Hepatocyte (in vitro differentiated cells): ENCODE measurements at places on chromosomes 16 and 17.

- DNase-seq: no peak
Measured at GRCh38 chr16:87742781-87743490, 22.9 kb downstream of the KLHDC4 start.

DNA sequence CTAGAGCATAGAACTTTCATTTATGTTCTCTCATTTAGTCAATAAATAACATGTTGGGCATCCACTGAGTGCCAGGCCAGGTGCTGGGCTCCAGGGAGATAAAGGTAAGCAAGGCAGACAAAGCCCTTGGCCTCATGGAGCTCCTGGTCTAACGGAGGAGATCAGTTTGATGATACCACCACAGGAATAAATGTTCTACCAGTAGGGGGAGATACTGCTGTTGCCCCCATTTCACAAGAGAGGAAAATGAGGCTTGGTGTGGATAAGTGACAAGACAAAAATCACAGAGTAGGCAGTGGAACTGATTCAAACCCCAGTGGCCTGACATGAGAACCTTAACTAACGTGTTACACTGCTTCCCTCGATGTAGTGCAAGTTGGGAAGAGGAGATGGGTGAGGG is 80.4 kb upstream of the ERCC4 start:
- no peak for DNase-seq

- no peak for DNase-seq
Measured at GRCh38 chr16:67525176-67525860, 3.3 kb upstream of the RIPOR1 start.

DNA sequence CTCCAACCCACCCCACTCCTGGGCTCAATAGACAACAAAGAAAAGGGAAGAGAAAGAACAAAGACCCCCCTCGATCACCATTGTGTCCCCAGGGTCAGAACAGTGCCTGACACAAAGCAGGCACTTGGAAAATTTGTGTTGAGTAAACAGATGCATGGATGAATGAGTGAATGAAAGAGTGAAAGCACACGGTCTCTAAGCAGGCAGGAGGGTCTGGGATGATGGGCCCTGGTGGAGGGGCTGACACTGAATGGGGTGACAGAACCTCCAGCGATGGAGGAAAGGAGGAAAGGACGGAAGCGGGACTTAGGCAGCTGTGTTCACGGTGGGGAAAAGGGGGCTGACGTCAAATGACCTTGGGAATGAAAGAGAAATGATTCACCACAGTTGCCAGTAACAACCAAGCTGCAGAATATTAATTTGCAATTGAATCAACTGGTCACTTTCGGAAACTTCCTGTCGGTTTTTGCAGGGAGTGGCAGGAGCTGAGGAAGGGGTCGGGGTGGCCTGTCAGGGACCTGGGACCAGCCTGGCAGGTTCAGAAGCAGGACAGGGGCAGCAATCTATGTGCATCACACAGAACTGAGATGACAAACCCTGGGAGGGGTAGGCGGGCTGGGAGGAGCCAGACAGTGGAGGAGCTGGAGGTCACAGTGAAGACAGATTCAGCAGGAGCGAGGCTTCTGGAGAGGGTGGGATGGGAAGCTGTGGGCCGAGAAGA is 6.7 kb upstream of the GAST start:
- no peak for DNase-seq

GRCh38 chr17:29560316-29560715 is 6.5 kb downstream of the ABHD15 start:
- no peak for DNase-seq

- DNase-seq: no peak
Measured at GRCh38 chr17:77332981-77333685, 192.4 kb downstream of the SEC14L1 start.

GRCh38 chr17:77365584-77366186 is 224.9 kb downstream of the SEC14L1 start:
- peak; percentile 66 for DNase-seq

GRCh38 chr16:81836279-81837054 is 57.4 kb downstream of the PLCG2 start:
- no peak for DNase-seq

DNA sequence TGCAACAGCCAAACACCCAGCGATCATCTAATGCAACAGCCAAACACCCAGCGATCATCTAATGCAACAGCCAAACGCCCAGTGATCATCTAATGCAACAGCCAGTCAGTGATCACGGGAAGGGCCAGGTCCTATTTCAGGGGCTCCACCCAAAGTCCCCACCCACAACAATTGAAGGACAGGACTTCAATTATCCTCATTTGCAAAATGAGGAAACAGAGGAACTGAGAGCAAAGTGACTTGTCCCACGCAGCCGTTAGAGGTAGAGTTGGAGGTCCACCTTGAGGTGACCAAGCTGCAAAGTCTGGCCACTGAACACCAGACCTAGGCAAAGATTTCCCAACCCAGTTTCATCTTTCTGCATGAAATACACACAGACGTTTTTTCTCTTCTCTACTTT is 3.7 kb downstream of the ZG16B start:
- DNase-seq: no peak

DNA sequence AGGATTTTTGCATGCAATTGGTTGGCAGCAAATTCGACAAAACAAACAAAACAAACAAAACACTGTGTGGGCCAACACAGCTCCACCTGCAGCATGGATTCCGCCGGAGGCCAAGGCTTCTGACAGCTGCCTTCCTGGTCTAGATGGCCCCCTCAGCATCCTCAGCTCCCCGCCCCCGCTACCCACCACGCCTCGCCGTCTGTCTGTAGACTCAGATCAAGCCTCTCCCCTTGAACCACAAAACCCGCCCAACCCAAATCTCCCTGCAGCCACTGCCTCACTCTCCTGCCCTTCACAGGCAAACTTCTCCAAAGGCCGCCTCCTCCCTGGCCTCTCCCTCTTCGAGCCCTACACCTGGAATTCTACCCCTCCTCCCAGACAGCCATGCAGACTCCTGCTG is 57.9 kb downstream of the RTN4RL1 start:
- DNase-seq: no peak

DNA sequence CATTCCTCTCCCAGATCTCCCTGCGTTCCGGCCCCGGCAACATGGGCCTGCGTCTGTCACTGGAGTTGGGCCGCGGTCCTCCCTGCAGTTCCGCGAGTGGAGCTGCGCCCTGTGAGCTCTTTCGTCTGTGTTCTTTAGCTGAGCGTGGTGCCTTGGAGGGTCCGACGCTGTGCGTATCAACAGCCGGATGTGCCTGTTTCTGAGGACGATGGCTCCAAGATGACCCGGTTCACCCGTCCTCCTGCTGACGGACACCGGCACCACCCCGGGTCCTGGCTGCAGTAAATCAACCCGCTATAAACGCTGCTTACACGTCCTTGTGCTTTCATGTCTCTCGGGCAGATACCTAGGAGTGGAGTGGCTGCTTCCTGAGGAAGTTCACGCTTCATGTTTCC is 44.8 kb upstream of the GNG13 start:
- DNase-seq: no peak

- DNase-seq: no peak
Measured at GRCh38 chr17:55219459-55219858, 45.3 kb upstream of the HLF start.

DNA sequence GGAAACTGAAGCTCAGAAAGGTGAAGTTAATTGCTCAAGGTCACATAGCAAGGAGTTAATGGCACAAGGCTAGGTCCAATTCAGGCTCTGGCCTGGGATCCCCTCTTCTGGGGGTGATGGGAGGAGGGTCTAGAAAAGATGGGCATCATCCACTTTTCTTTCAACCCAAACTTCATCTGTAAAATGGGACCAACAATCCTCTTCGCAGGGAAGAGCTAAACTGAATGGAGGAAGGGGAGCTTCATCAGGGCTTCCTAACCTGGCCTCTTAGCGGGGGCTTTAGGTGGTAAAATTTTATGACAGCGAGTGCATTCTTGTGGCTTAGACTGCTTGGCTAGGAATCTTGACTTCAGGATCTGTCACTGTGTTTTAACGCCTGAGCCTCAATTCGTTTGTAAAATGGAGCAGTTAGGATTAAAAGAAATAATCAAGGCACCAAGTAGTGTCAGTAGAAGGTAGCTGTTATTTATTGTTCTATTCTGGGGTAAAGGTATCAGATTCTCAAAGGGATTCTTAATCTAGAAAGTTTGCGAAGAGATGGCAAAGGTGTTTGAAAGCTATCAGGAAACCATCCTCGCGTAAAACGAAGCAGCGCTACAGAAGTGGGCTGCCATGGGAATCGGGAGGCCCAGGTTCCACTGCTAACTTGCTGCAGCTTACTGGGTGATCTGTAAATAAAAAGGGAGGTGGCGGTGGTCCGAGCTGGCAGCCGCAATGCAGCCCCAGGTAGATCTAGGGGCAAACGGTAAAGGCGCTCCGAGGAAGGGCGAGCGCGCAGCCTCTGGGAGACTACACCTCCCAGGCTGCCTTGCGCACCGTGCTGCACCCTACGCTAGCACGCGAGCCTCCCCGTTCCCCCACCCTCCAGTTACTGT is 1.5 kb upstream of the SRCAP start:
- DNase-seq: no peak

DNA sequence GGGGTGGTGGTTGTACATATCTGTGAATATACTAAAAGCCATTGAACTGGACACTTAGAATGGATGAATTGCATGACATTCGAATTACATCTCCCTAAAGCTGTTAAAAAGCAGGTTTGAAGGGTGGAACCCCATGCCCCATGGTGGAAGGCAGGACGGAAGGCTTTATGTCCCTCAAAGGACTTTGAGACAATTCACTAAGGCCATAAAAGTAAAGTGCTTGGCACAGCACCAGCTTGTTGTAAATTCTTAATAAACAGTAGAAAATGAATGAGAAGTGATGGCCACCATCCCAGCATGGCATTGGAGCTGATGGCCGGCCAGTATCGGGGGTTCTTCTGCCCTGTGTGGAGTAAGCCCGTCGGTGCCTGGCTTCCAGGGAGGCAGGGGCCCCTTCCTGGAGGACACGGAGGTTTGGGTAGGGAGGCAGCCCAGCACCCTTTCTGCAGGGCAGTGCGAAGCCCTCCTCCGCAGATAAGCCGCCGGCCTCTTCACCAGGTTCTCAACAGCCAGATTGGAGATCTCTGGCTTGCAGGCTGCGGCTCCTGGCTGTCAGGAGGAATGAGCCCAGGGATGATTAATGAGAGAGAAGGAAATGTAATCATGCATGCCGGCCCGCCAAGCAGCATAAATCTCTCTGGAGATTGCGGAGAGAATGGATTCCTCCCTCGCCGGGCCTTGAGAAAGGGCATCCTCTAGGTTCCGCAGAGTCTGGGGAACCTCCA is 346.9 kb downstream of the FOXL1 start:
- DNase-seq: peak; percentile 27

DNA sequence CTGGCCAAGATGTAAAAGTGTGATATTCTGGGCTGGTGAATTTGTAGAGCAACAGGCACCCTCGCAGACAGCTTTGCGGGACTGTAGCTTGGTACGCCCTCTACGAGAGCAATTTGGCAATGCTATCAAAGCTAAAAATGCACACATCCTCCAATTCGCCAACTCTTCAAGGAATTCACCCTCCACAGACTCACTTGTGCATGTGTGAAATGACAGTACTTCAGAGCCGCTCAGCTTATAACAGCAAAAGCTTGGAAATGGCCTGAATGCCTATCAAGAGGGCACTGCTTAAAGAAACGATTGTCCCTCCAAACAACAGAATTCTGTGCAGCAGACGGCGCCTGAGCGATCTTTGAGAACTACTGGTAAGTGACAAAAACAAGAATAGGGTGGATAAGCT is 130.8 kb downstream of the SDK2 start:
- no peak for DNase-seq

DNA sequence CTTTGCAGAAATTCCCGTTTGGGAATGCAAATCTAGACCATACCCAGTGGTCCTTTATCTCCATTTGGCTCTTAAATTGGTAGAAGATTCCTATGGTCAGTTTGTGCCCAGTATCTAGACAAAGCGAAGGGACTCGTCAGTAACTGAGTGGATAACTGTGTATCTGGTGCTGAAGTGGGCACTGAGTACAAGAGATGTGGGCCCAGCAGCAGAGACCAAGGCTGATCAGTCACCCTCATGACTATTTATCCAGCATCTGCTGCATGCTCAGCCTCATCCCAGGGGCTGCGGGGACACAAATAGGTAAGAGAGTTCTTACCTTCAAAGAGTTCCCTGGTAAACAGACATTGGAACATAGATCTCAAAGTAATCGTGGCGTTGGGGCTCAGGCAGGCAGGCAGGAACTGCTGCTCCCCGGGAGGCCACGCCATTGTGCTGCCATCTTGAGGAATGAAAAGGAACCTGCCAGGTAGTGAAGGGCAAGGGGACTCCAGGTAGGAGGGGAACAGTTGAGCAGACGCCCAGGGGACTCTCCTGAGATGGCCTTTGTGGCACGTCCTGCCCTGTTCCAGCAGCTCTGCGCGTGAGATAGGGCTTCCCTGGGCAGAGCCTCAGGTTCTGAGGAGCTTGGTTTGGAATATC is 10.3 kb downstream of the NT5M start:
- peak; percentile 77 for DNase-seq

DNA sequence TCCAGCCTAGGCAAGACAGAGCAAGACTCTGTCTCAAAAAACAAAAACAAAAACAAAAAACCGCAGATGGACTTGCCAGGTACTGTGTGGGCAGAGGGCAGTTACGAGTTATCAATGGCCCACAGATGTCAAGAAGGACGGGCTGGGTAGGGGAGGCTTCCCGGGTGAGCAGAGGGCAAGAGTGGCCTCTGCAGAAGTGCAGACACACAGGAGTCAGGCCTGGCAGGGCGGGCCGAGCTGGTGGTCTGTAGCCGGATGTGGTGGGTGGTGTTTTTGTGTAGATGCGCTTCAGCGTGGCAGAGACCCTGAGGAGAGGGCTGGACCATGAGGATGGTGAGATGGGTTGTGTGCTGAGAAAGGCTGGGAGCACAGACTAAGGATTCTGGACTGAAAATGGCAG is 44.9 kb upstream of the KDM6B start:
- no peak for DNase-seq

GRCh38 chr17:15513058-15513791 is 45.8 kb upstream of the CDRT4 start:
- DNase-seq: no peak

GRCh38 chr17:78272181-78272913 is 40.9 kb downstream of the TMEM235 start:
- DNase-seq: peak; percentile 94
